ENCODE measurements at places on chromosomes 4 and X. TPM values are rescaled to one million over a fixed set of nuclear protein-coding genes. Genes with fewer than 3 reads are reported as not detected.

Gene PPP1R2C
- total RNA-seq = not detected

GRCh38 chr4:101028886-101029285 lies 318.4 kb downstream of the PPP3CA start:
- ATAC-seq = no peak

DNA sequence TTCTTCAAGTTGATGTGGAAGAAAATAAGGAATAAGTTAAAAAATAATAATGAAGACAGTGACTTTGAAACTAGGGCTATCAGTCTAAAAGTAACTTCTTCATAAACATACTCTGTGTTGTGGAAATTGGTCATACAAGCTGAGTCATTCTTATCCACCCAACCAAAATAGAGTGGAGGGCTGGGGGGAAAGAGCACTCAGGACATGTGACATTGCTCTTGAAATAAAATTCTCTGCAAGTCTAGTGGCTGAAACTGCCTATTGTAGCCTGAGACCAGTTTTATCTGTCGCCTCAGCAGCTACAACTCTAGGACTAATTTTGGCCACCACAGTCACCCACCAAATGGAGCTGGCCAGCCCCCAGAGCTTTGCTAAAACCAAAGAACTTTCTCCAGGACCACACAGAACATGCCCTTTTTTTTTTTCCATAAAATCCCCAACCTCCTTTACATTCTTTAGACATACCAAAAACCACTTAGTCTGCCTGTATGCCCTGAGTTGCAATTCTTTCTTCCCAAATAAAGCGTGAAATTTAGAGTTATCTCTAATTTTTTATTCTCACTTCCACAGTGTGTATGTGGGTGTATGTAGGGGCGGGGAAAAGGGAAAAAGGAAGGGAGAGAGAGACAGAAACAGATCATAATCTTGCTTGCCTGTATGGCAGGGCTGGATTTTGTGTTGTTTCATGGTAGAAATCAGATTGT lies 23.0 kb upstream of the SLC25A4 start:
- no peak for ATAC-seq

Gene TMPRSS11A
- not detected for total RNA-seq

Gene XG
- total RNA-seq = 0.34 TPM

DNA sequence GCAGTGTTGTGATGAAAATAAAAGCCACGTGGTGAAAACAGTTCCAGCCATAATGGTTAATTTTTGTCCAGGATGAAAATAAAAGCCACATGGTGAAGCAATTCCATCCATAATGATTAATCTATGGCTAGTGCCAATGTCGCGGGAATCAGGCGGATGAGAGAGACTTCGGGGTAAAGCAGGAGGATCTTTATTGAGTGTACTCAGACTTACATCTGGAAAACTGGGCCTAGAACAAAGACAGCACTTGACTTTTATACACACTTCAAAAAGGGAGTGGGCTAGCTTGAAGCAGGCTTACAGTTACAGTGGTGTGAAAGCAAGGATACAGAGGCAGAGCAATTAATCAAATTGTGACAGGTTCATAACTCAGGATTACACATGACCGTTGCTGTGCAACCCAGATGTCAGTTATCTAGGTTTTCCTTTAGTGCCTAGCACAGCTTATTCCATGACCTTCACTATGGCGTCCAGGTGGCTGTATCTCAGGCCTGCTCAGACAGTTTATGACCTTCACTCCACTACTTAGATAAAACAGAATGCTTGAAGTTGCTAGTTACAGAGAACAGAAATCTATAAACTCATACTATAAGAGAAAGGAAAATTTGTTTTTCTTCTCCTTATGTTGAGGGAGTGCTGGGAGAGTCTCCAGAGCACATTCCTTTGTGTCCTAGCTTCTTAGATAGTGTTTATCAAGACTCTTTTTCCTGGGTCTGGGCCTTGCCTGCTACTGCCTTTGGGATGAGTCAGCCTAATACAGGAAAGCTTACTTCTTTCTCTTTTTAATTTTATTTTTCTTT lies 5.9 kb upstream of the PLA2G12A start:
- ATAC-seq = no peak

- ATAC-seq = no peak
These were observed 44.8 kb downstream of the BANK1 start for GRCh38 chr4:101835121-101835904.

All from activated T-helper 17 cell treated with anti-CD3 and anti-CD28 coated beads, Interleukin-2, amount 50 U/mL, for 72 hours (primary cell).